ENCODE measurements at places on chromosomes 3 and 15.

DNA sequence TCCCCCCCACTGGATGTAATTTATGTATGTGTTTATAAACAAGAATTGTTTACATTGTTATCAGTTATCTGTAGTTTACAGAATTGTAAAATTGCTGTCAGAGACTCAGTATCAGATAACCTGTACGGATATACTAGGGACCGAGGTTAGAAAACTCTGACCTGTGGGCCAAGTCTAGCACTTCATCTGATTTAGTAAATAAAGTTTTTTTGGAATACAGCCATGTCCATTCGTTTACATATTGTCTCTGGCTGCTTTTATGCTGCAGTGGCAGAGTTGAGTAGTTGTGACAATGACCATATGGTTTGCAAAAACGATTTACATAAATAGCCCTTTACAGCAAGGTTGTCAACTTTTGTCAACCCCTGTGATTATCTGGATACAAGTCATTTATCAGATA, 52.6 kb downstream of the LRRC28 start:
- DNase-seq: no peak

DNA sequence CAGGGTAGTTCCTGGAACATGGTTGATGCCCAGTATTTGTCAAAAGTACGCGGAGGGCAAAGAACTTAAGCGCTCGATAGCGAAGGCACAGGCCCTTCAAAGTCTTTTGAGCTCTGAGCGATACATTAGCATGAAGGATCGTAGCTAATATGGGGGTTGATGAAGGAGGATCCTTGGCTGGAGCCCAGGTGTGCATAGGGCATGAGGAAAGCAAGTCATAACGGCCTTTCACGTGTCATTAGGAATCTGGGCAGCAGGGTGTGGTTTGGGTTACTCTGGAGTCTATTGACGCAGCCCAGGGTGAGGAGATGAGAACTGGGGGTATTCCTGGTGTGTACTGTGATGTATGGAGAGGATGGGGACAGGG, 31.7 kb downstream of the SPINK8 start:
- DNase-seq: peak; percentile 43

DNA sequence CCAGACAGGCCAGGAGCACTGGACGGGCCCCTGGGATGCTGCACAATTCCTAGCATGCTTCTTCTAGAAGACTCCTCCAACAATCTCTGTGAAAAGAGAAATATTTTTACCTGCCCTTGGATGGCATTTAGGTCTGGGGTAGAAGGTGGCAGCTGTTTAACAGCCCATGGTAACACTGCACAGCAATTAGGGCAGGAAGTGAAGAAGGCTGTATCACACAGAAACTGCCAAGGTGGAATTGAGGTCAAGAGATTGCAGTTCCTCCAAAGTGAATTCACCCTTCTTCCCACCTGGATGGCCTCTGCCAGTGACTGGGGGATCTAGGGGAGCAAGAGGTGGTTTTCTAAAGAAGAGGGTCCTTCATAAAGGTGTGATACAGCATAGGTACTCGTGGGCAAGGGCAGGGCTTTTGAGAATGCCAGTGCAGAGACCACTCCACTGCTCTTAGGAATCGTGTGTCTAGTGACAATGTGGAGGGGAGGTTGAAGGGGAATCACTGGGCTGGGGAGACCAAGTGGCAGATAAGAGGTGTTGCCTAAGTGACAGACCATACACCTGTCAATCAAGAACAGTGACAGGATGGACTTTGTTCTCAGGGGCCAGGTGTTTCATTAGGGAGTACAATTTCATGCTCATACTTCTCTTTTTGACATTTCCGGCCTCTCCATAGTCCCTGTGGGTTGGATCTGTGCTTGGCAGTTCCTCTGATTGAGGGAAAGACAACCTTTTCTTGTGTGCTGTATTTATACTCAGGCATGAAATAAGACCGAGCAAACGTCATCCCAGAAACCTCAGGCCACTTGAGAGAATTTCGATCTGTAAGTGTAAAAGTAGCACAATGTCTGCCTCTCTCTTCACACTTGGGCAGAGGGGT, 83.5 kb upstream of the BCL6 start:
- DNase-seq: no peak

DNA sequence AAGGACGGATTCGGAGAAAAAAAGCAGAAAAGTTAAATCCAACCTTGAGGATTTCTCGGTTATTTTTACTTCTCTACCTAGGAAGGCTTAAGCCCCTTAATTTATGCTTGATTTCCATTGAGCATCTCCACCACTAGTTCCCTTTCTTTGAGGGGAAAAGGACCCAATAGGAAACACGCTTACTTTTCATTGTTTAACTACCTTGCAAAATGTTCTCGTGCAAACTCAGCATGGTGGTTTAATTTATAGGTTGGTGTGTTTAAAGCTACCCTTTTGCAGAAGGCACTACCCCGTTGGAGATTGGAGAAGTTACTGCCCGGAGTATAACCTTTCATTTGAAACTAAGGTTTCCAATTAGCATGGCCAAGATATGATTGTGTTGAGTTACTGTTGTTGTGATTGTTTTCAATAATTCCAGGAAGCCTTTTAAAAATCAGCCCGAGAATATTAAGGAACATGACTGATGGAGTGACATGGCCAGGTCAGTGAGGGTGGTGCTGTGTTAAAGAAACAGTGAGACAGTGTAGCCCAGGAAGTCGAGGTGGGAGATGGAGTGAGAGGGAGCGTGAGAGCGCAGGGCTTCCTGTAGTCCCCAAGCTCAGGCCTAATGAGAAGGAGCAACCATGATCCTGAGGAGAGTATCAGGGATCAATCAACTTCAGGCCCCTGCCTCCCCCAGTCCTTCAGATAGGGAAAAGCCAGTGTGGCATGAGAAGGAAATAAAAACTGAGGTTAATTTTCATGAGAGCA, 76.6 kb downstream of the AQP9 start:
- DNase-seq: no peak

DNA sequence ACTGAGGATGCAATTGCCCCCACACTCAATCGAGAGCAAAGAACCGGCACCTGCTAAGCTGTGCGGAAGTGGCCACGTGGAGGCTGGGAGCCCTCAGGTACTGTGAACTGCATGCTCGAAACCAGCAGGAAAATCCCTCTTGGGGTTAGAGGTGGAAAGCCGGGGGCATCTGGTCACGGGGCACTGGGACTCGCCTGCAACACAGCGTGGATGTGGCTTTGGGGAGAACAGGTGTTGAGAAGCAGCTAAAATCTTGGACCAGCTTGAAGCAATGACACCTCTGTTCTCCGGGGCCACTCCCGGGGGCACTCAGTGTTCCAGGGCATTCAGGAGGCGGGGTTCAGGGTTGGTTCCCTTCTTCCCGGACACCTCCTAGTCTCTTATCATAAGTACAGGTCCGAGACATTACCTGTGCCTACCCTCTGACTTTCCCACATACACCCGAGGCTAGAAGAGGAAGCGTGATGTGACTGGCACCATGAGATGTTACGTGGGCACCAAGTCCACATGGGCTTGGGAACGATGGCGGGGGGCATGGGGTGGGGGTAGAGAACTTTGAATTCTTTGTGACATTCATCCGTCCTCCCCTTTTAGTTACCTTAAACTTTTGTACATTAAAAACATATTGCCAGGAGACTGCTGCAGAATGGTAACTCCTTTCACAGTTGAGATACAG, 172.0 kb downstream of the ADAMTS17 start:
- DNase-seq: no peak

All from adrenal gland (tissue), 19 donors.